Cardiac ventricle fibroblast (primary cell): ENCODE measurements at places on chromosomes 4 and X. TPM values are rescaled to one million over a fixed set of nuclear protein-coding genes. Genes with fewer than 3 reads are reported as not detected.

Gene PGM2
- total RNA-seq: 11.2 and 12.1 TPM in 2 replicates

Gene ODAPH
- 0.15 TPM in 1 of 2 replicates, not detected in the other for total RNA-seq

Gene PDGFC
- 7.5 and 12.6 TPM in 2 replicates for total RNA-seq

Gene TMPRSS11F
- not detected in 2 replicates for total RNA-seq

Gene ETDB
- total RNA-seq: not detected in 2 replicates

Gene FHIP1A
- total RNA-seq: 0.10 TPM in 1 of 2 replicates, not detected in the other

Gene CLDN34
- not detected in 2 replicates for total RNA-seq

Gene MAGEC1
- not detected in 2 replicates for total RNA-seq

Gene CENPC
- total RNA-seq: 6.9 and 7.7 TPM in 2 replicates

Gene ATP5ME
- total RNA-seq: 74.0 and 78.8 TPM in 2 replicates

Gene EDNRA
- 5.1 and 6.6 TPM in 2 replicates for total RNA-seq

Gene DCX
- total RNA-seq: 0.06 TPM in 1 of 2 replicates, not detected in the other

Gene PPP4R3C
- not detected in 2 replicates for total RNA-seq

Gene NPNT
- under 0.01 and 0.29 TPM in 2 replicates for total RNA-seq

Gene BTK
- total RNA-seq: not detected in 2 replicates

Gene CHM
- total RNA-seq: 10.3 and 10.5 TPM in 2 replicates

Gene PABPC1L2A
- not detected in 2 replicates for total RNA-seq

Gene POLA1
- total RNA-seq: 3.6 and 4.0 TPM in 2 replicates

Gene XK
- total RNA-seq: under 0.01 TPM in 1 of 2 replicates, not detected in the other

Gene FHDC1
- total RNA-seq: 0.06 and 0.15 TPM in 2 replicates

Gene HTN1
- not detected in 2 replicates for total RNA-seq

Gene TMEM47
- 33.0 and 34.2 TPM in 2 replicates for total RNA-seq

Gene DSPP
- total RNA-seq: not detected in 2 replicates

Gene WWC2
- total RNA-seq: 11.7 and 13.5 TPM in 2 replicates

Gene NRK
- total RNA-seq: 4.8 and 5.0 TPM in 2 replicates

Gene CT45A2
- total RNA-seq: not detected in 2 replicates

Gene XG
- 0.73 and 3.2 TPM in 2 replicates for total RNA-seq

Gene USP17L20
- not detected in 2 replicates for total RNA-seq

Gene SPANXC
- not detected in 2 replicates for total RNA-seq

Gene FAM236D
- not detected in 2 replicates for total RNA-seq

Gene STIM2
- 9.9 and 11.4 TPM in 2 replicates for total RNA-seq

Gene ZNF674
- total RNA-seq: 1.9 TPM in 2 replicates

Gene CXCL10
- not detected in 2 replicates for total RNA-seq

Gene SMARCA5
- 26.6 and 26.9 TPM in 2 replicates for total RNA-seq

Gene WDR44
- total RNA-seq: 10.5 and 11.2 TPM in 2 replicates

Gene MAGEB17
- not detected in 2 replicates for total RNA-seq

Gene CCNB3
- 0.19 and 0.20 TPM in 2 replicates for total RNA-seq

Gene LNX1
- 5.5 and 6.4 TPM in 2 replicates for total RNA-seq

Gene CYTL1
- 1.9 TPM in 2 replicates for total RNA-seq

Gene RXFP1
- total RNA-seq: 0.24 and 0.37 TPM in 2 replicates
